ENCODE measurements at places on chromosomes 7 and 10.

DNA sequence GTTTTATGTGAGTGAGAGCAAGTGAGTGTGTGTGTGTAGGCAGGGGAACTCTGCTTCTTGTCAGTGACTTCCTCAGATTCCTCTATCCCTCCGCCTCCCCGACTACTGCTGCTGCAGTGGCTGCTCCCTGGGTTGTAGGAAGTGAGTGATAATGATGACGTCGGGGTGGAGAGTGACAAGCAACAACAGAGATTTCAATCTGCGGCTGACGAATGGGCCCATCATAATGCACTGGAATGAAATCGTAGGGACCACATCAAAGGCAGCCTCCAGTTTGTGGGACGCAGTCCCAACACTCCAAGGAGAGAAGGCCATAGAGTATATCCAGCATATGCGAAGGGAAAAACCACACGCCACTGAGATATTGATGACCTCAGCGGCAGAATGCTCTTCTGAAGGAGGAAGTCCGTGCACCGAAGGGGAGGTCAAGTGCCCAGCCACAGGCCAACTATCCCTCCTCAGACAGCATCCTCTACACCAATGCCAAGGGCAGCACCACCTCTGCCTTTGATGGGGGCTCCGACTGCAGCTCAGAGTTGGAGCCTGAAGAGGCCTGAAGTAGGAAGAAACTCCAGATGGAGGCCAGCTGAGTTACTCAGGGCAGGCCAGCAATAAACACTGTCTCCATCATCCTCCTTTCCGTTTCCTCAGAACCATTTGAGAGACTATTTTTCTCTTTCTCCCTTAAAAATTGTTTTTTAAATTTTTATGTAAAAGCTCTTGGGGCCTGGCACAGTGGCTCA, 11.3 kb upstream of the STMP1 start:
- DNase-seq: no peak

GRCh38 chr10:45555795-45556194, 116.8 kb downstream of the ZFAND4 start:
- DNase-seq: no peak

DNA sequence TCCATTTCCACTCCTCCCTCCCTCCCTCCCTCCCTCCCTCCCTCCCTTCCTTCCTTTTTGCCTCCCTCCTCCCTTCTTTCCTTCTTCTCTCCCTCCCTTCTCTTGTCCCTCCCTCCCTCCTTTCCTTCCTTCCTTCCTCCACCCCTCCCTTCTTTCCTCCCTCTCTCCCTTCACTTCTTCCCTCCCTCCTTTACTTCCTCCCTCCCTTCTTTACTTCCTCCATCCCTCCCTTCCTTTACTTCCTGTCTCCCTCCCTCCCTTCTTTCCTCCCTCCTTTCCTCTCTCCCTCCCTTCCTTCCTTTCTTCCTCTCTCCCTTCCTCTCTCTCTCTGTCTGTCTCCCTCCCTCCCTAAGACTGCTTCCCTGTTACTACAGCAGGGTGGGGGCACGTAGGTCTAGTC, 598.6 kb upstream of the FOXK1 start:
- DNase-seq: no peak

- no peak for DNase-seq
Measured at GRCh38 chr7:28626624-28627262, 214.4 kb downstream of the CREB5 start.

DNA sequence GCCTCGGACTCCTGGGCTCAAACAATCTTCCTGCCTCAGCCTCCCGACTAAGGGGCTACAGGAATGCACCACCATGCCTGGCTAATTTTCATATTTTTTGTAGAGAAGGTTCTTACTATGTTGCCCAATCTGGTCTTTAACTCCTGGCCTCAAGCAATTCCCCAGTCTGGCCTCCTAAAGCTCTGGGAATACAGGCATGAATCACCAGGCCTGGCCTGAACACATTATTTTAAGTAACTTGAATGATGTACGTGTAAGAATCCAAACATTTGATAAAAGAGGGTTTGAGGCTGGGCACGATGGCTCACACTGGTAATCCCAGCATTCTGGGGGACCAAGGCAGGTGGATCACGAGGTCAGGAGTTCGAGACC, 13.0 kb upstream of the BAMBI start:
- DNase-seq: no peak

DNA sequence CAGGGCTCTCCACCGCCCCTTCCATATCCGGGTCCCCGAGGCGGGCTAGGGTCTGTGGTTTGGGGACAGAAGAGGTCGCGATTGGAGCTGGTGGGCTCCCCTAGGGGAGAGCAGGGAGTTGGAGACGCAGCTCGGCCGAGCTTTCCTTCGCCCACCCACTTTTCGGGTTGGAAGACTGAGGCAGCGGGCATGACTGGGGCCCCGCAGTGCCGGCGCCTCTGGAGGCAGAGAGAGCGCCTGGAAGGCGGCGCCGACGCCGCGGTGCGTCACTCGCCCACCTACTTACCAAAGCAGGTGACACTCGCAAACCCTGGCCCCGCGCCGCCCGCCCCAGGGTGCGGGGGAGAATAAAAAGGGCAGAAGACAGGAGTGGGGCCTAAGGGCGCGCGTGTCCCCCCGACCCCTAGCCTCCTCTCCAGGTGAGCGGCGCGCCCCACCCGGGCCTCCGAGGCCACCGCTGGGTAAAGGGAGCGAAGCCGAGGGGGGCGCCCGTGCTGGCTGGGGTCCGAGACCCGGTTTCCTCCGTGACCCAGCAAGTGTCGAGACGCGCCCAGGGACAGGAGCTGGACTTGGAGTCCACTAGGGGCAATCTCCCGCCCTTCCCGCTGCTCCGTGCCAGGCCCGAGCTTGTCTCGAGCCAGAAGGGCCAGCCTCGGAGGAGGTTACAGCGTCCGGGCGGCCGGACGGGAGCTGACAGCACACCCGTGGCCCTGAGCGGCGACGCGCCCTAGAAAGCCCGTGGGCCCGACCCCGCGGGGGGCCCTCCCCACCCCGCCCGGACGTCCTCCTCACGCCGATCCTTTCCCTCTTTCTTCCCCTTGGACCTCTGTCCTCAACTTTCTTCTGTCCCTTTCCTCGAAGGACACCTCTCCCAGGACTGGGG, 34.4 kb upstream of the GRID1 start:
- no peak for DNase-seq

DNA sequence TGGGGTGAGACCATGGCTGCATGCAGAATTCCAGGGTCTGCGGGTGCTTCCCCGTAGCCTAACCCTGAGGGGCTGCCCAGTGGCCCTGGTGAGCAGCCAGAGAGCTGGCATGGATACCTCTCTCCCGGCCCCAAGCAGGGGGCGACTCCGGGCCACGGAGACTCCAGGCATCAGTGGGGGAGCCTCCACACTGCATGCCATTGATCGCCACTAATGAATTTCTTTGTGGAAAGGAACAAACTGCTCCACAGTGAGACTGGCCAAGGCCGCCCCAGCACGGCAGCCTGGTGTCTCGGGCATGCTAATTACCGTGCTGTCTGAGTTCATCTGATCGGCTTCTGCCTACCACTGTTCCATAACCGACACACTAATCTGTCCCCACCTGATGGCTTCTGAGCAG, 184.4 kb downstream of the GRID1 start:
- DNase-seq: no peak

DNA sequence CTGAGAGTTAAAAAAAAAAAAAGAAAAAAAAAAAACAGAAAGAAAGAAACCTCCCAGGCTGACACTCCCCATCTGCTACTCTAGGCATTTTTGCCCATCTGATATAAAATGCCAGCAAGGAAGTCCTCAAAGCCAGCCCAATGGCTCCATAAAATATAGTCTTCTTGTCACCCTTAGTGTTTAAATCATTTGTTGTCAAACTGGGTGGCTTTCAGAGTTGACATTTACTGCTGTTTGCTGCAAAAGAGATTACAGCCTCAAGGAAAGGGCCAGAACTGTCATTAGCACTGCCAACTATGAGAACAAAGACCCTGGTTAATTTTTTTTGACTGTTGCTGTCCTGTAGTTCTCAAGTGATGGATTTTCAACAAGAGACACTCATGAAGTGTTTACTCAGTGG, 86.5 kb downstream of the TRIL start:
- DNase-seq: no peak

GRCh38 chr7:154255324-154255723, 203.1 kb downstream of the DPP6 start:
- DNase-seq: no peak

GRCh38 chr10:119715628-119716505, 10.0 kb upstream of the INPP5F start:
- no peak for DNase-seq

- no peak for DNase-seq
Measured at GRCh38 chr7:80098795-80099194, 35.8 kb upstream of the GNAI1 start.

DNA sequence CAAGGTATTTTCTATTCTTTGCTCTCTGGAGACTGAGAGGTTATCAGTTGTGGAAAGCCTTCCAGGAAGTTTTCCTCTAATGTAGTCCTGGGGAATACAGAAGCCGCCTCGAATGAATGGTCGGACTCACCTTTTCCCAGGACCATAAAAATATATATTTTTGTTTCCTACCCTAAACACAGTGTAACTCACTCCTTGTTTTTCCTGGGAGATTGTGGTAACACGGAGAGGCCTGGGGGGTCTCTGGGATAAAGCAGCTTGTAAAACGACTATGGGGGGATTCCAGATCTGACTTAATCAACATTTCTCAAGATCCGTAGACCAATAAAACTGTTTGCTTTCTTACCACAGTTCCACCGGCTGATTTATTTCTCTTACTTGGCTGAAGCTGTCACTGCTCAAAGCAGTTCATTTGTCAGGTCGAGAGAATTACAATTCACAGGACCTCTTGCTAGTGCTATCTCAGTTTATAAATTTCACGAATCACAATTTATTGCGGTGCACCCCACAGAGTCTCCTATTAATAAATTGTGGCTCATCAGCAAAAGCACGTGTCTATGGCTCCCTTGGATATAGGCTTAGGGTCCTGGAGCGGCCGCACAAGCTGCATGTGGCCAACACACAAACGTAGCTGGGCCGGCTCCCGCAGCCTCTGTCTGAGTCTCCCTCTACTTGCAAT, 176.3 kb upstream of the BMPER start:
- DNase-seq: no peak

- DNase-seq: no peak
Measured at GRCh38 chr10:77710759-77711682, 73.4 kb upstream of the KCNMA1 start.

GRCh38 chr10:44689368-44689767, 221.8 kb upstream of the TMEM72 start:
- DNase-seq: no peak

DNA sequence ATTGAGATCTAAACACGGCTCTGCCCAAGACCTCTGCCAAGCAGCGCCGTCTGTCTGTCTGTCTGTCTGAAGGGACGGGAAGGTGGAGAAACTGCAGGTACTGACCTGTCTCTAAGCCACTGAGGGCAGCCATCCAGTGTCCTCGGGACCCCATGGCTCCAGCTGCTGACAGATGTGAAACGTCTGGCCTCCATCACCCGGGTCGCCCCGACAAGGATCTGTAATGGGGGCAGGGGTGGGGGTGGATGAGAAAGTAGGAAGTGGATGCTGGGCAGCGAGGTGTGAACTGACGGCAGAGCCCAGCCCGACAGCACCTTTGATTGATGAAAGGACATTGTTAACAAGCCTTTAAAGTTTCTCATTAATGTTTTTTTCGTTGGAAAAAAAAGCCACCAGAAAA, 193.1 kb downstream of the EBF3 start:
- no peak for DNase-seq

- DNase-seq: no peak
Measured at GRCh38 chr10:16612115-16612980, 90.7 kb upstream of the C1QL3 start.

GRCh38 chr10:85788570-85788969, 578.0 kb downstream of the GRID1 start:
- no peak for DNase-seq

DNA sequence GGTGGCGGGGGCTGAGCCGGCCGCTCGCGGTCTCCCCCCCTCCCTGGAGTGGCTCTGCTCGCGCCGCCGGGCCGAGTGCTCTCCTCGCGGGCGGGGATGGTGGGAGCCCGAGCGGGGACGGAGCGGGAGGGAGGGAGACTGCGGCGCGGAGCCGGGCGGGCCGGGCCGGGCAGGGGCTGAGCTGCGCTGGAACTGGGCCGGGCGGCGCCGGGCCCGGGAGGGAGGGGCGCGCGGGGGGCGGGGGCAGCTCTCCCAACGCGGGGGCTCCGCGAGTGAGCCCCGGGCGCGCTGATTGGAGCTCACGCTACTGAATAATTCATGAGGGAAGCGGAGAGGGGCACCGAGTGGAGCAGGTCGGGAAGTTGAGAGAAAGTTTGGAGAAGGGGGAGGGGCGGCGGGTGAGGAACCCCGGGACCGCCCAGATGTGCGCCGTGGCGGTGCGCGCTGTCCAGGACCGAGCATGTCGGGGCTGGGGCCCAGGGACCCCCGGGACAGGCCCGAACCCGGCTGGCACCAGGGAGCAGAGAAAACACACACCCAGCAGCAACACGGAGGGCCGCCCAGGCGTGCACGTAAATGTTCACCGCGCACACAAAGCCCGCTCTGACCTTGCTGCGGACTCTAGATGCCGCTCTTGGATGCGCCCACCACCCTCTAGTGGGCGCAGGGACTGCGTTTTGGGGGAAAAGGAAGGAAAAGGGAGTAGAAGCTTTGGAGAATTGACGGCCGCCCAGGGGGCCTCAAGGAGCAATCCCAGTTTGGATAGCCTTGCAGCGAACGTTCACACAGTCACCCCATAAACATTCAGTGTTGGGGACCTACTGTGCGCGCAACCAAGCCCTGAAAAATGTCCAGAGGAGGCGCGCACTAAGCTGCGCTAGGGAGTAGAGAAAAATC, at the start of gene EPHB4:
Gene EPHB4, minus strand, starts transcription at position 194 of the 897 bp plus-strand sequence. CDS start 493 bp downstream, outside the sequence.
- DNase-seq: peak; percentile 70

DNA sequence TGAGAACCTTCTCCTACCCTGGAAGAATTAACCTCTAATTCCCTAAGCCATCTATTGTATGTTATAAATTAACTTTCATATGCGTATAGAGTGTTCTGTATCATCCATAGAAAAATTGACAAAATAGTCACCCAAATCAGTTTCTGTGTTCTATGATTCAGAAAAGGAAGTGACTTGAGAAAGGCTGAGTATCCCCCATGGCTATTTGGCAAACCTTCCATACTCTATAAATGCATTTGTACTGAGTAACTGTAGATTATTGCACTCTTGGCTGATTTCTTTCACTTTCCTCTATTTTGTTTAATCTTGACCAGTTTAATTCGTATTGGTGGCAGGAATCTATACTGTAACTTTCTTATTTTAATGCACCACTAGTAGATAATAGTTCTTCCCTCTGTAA, 182.2 kb downstream of the HTR7 start:
- no peak for DNase-seq

- DNase-seq: no peak
Measured at GRCh38 chr10:18767981-18768380, 108.8 kb downstream of the ARL5B start.

DNA sequence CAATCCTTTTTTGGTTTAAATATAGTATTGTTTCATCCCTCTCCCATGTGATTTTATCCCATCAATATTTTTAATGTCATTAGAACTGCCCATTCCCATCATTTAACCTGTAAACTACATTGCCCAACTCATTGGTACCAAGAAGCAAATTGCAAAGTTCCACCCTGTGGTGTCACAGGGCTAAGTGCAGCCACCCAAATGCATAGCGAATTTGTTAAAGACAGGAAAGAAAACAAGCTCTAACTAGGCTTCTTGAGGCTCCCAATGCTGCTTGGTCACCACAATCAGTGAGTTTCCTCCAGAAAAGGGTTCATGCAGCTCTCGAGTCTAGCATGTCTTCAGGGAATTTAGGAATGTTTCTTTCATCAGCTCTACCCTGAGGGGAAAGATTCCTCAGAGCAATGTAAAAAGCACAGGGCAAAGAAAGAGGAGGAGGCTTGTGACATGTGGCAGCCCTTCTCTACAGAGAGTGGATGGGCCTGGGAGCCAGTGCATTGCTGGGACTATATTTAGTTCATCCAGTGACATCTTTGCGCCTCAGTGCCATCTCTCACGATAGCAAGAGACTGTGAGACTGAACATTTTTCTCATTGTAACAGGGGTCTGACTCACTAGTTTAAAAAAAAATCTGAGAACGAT, 58.1 kb downstream of the CAV1 start:
- DNase-seq: peak; percentile 69

Measured in AG09319 (cell line).